Nephron progenitor cell (in vitro differentiated cells): ENCODE measurements at places on chromosomes 13 and 19.

DNA sequence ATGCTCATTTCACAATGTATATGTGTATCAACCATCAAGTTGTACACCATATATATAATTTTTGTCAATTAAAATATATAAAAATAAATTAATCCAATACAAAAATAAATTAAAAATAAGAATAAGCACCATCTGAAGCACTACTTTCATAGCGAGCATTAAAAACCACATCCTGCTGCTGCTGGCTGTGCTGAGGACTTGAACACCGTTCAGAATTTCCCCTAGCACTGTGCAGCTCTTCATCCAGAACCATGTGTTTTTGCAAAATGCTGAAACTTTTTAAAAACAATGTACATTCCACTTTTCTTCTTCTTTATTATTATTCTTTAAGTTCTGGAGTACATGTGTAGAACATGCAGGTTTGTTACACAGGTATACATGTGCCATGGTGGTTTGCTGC, 40.0 kb upstream of the FOXO1 start:
- DNase-seq: no peak

GRCh38 chr19:7685546-7686445, 5.2 kb downstream of the TRAPPC5 start:
- DNase-seq: no peak

DNA sequence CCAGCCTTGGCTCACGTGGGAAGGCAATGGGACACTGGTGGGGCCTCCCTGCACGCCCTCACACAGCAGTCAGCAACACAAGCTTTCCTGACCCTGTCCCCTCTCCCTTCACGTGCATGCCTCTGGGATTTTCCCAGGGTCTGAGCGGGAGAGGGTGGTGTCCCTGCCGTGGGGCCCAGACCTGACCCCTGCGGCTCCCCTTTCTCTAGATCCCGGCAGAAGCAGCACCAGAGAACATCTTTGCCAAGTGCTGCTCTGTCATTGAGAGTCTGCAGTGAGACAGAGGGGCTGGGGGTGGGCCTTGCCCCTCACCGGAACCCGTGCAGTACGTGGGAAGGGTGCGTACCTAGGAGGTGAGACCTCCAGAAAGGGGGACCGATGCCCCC, 12.6 kb downstream of the KHSRP start:
- DNase-seq: no peak

DNA sequence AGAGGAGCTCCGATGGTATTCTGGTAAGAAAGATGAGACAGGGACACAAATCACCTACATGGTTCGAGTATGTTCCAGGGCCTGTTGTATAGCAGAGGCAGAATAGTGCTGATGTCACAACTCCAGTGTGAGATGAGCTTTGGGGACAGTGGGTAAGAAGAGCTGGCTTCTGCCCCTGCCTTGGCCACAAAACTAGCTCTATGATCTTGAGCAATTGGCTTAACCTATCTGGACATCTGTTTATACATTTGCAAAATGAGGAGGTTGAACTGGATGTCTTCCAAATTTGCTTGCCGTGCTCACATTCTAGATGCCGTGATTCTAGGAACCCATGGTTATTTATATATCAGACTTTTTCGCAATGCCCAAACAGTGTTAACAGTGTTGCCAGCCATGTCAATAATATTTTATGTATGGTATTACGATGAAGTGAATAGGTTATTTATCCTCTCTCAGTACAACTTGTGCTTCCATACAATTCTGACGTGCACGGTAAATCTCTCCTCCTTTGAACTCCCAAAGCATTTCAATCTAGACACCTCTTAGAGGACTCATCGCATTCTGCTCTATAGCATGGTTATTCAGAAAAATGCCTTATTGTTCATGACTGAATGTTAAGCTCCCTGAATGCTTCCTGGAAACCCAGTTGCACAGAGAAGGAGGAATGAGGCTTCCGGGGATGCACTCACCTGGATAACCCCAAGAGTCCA, 316.0 kb downstream of the FOXO1 start:
- DNase-seq: no peak

DNA sequence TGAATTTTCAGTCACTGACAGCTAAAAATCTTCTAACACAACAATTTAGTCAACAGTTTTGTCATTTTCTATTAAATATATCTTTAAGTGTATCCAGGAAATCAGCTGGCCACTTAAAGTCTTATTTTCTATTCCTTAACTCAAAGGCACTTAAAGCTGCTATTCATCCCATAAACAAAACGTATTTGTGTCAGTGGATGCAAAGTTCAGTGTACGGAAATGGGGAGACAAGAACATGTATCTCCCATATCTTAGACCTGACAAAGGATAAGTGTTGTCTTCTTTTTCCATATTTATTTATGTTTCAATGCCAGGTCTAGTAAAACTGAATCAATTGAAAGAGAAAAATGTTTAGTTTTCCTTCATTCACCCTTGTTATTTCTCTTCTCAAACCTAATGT, 409.8 kb upstream of the KLHL1 start:
- no peak for DNase-seq
